Right forelimb (tissue), 1 donor: ENCODE measurements at places on chromosomes 3 and 15.

DNA sequence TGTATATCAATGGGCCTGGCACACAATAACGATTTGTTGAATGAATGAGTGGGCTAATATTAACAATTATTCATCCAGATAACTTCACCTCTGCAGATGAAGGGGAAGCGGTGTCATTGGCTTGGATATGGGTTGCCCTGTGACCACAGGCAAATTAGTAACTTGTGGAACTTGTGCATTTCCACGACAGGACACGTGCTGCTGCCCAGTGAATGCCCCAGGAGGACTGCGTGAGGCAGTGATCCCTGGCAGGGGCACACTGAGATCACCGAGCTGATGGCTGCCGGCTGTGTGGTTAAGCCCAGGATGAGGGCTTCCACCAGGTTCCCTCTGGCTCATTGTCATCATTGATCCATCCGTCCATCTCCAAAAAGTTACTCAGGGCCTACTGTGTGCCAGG is 84.1 kb upstream of the HACD2 start:
- no peak for DNase-seq

DNA sequence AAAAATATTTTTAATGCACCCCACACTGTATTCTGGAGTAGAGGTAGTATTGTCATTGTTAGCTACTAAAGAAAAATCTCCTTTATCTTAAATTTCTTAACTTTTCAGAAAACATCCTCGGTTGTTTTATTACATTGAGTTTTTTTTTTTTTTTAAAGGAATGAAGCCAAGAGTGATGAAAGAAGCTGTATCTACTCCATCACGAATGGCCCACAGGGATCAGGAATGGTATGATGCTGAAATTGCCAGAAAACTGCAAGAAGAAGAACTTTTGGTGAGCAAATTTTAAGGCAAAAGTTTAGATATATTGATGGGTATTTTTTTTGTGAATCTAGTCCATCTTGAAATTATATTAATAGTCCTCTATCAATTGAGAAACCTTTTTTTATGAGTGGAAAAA is 49.7 kb upstream of the UTS2B start:
- DNase-seq, result no peak

GRCh38 chr3:22288756-22289155 is 537.7 kb upstream of the ZNF385D start:
- DNase-seq, result no peak

DNA sequence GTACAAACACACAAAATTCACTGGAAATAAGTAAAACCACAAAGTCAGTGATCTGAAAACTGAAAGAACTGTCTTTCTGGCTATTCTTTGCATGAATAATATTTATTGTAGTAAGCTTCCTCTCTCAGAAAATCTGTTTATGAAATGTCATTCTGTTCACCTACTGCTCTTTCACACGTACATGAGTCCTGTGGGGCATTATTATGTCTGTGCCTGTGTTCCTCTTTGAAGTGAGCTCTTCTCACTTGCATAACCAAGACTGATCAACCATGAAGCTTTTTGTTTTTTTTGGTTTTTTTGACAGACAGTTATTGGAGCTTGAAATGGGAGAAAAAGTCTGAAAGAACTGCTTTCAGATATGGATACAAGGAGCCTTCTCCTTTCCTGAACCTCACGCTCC is 195.8 kb downstream of the PLCH1 start:
- DNase-seq, result no peak

- DNase-seq, result no peak
These were observed 24.2 kb downstream of the PSMD6 start for GRCh38 chr3:63998852-63999754.

GRCh38 chr3:144128108-144128892 is 156.7 kb downstream of the DIPK2A start:
- DNase-seq, result no peak
